Activated CD4-positive, alpha-beta T cell treated with anti-CD3 and anti-CD28 coated beads, Interleukin-2, Interleukin-4, amounts not matched to agents 100 ng/mL and 50 ng/mL, durations not matched to agents 16 hours and 8 hours (primary cell): ENCODE measurements at places on chromosomes 2 and 18.

DNA sequence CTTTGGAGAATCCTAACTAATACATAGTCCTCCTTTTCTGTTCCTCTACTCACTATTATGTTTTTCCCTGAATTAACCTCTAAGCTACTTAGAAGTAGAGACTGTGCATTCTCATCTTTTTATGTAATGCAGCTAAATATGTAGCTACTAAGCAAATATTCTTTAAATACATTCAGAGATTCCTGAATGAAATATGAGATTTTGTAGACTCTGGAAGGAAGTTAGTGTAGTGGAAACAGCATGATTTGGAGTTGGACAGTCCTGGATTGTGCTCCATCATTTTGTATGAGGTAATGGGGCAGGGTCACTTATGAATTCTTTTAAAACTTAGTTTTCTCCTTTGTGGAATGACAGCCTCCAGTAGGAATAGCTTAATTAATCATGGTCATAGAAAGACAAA, 24.7 kb upstream of the NT5C1B start:
- no peak for DNase-seq

DNA sequence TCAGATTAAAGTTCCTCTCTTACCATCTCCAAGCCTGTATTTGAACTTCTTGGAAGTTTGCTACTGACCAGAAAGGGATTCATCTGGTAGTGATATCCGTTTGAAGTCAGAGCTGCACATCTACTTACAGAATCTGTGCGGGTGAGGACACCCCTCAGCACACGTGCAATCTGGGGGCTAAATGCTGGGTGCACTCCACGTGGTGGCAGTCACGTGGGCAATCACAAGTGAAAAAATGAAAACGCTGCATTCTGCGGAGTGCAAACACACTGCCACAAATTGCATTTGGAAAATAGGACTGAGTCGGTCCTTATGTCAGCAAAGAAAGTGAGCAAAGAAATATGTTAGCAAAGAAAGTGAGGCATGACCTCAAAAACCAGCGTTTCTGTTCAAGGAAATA, 76.1 kb upstream of the GYPC start:
- DNase-seq, result no peak

- no peak for DNase-seq
Observed at GRCh38 chr2:158890296-158890905, 78.0 kb upstream of the TANC1 start.

DNA sequence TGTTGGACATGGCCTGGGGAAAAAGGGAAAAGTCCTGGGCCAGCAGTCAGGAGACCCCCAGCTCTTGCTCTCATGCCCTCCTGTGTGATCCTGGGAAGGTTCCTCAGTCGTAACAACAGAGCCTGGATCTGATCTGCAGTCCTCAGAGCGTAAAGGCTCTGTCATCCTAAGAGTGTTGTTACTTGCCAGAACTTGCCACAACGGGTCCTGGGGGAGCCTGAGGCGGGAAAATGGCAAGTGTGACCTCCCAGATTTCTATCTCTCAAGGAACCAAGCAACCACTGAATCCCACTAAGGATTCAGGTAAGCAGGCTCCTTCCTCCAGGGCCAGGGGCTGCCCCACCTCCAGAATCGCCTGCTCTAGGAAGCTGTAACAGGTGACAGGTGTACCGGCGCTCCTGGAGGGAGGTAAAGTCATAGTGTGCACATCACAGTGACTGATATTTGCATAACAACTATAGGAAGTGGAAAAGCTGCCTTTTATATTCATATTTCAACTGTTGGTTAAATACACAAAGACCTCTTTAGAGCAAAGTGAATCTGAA, 18.4 kb downstream of the HS1BP3 start:
- no peak for DNase-seq

- no peak for DNase-seq
Observed at GRCh38 chr18:13889671-13890070, 25.7 kb downstream of the MC2R start.

GRCh38 chr2:127953849-127954248, 68.1 kb upstream of the AMMECR1L start:
- no peak for DNase-seq

DNA sequence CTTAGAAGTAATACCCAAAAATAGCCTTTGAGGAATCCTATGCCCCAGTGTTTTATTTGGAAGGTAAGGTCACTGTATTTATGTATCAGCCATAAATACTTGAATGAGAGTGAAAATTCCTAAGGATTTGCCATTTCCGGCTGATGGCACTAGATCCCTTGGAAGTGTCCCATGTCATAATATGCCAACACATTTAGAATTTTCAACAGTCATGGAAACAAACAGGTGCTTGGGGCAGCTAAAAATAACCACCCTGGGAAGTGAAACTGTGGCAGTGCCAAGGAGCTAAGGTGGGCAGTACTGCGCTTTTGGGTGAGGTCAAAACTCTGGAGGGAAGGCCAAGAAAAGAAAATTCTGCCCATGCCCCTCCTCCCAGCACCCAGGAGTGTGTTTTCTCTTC, 80.2 kb downstream of the TCF7L1 start:
- no peak for DNase-seq

- no peak for DNase-seq
Observed at GRCh38 chr2:7598402-7598801, 681.2 kb downstream of the RNF144A start.

- no peak for DNase-seq
Observed at GRCh38 chr2:82411071-82411470, 2048.0 kb downstream of the SUCLG1 start.

DNA sequence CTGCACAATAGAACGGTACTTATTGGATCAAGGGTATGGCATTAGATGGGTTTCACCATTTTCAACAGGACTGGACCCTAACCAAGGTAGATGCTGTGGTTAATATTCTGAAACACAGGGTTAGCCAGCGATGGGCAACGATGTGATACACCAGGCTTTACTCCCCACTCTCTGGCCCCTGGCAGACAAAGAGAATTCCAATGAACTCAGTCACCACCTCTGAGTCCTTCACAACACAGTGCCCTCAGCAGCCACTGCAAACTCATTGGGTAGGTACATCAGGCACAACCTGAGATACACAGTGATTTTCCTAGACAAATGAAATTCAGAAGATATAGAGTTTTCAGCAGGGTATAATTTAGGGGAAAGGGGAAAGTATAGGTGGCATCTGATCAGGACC, 634.5 kb downstream of the ZEB2 start:
- no peak for DNase-seq

DNA sequence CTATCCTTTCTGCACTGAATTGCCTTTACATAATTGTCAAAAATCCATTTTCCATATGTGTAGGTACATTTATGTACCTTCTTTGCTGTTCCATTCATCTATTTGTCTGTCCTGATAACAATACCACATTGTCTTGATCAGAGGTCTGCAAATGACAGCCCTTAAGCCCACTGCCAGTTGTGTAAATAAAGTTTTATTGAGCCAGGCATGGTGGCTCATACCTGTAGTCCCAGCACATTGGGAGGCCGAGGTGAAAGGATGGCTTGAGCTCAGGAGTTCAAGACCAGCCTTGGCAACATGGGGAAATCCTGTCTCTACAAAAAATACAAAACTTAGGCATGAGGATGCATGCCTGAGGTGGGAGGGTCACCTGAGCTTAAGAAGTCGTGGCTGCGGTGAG, 121.0 kb downstream of the TFCP2L1 start:
- no peak for DNase-seq

DNA sequence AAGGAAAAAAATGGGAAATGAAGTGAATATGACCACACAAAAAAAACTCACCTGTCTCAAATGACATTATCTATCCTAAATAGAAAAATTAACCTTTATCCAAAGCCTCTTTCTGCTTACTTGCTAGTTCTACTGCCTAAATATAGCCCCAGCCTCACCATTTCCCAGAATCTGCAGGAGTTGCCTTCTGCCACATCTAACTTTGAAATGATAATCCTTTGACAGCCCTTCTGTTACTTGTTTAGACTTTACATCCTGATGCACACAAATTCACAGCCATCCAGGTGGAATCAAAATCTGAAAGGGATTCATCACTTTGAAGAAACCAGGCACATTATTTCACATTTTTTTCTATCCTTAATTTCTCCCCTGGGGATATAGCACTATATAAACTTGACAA, 1356.2 kb upstream of the NXPH2 start:
- no peak for DNase-seq

DNA sequence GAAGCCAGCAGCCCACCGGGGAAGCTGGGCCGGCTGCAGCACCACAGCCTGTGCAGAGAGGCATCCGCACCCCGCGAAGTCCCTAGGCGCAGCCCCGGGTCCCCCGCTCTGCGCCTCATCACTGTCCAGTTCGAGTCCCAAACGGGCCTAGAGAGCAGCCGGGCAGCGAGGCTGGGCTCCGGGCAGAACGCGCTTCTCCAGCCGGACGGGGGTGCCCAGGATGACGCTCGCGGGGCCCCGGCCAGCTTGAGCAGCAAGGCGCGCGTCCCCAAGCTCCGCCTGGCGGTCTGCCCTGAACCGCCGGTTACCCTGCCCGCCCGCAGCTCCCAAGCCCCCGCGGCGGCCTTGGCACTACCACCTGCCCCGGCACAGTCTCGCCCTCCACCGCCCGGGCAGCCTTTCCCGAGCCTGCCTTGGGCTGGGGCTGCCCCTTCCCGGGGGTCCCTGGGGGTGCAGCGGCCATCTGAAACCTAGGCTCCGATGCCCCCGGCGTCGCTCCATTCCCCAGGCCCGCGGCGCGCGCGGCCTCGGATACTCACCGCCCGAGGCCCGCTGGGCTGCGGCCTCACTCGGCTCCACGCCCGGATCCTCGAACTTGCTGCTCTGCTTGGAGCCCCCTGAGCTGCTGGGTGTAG, 591 bp downstream of the SLC16A14 start:
- peak; percentile 35 for DNase-seq

DNA sequence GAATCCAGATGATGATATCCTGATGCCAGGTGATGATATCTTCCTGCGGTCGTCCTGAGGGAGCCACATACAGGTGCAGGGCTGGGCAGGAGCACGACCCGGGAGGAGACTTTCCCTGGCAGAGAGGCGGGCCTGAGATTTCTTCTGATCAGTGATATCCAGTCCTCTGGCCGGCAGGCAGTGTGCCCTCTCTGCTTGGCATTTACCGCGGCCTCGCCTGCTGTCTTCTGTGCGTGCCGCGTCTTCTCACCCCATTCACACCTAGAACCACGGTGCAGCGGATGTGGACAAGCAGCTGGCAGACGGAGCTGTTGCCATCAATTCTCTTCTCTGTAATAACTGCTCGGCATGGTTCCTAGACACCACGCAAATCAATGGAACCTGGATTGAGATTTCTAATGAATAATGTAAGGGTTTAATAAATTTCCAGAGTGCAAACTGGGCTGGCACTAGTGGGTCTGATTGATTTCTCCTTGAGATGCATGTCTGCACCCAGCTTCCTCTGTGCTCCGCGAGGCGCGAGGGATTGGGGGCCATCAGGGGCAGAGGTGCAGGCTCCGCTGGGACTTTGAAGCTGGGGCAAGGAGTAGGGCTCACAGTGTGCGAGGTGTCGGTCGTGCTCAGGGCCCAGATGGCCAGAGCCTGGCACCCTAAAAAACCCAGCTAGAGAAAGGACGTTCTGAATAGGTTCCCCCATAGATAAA, 208.9 kb upstream of the HDAC4 start:
- no peak for DNase-seq

DNA sequence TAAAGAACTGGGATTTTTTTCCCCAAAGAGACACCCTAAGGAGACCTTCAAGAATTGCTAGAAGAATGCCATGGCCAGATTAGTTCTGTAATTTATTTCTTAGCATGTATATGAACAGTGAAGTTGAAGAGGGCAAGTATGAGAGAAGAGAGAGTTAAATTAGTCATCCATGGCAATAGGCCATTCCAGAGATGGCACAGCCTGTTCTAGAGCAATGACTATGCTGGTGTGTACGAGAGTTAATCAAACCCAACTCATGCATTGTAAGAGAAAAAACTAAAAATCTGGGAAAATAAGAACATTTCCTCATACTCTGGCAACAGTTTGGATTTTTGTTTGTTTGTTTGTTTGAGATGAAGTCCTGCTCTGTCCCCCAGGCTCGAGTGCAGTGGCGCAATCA, 112.1 kb upstream of the PIK3C3 start:
- DNase-seq, result no peak

GRCh38 chr18:31447530-31448191, at the start of gene DSG3:
DSG3 (plus strand) TSS chr18:31447741; CDS start chr18:31447878, 137 bp downstream.
- DNase-seq, result no peak

GRCh38 chr2:173968551-173968950, 3.4 kb upstream of the SP3 start:
- DNase-seq, result no peak

- no peak for DNase-seq
Observed at GRCh38 chr18:67211646-67212045, 304.9 kb downstream of the DSEL start.

- no peak for DNase-seq
Observed at GRCh38 chr2:238285653-238286082, 2.7 kb downstream of the PER2 start.

GRCh38 chr2:100240386-100240785, 81.9 kb downstream of the LONRF2 start:
- no peak for DNase-seq
